ENCODE measurements at places on chromosomes 7 and 10. TPM values are rescaled to one million over a fixed set of nuclear protein-coding genes. Genes with fewer than 3 reads are reported as not detected.

- H3K27ac ChIP-seq, result no peak overlapping the region
- H3K27me3 ChIP-seq, result no peaks in the 10 kb centered on the region
- DNase-seq, result no peak
- H3K36me3 ChIP-seq, result no peaks in the 10 kb centered on the region
- H3K4me3 ChIP-seq, result no peak overlapping the region
Observed at GRCh38 chr10:44742248-44742647, 168.9 kb upstream of the TMEM72 start.

DNA sequence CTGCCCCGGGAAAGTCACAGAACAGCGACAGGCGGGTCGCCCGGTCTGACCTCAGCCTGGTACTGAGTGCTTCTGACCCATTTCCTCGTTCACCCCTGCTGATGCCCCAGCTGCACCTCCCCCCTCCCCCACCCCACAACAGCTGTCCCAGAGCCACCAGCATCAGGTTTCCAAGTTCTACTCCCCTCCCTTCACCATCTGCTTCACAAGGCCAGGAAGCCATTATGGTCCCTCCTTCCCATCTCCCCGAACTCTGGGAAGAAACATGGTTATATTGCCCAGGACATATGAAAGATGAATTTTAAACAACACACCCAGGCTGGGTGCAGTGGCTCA, 301.9 kb upstream of the GALNT17 start:
- no peaks in the 10 kb centered on the region for H3K27me3 ChIP-seq
- no peak overlapping the region for H3K4me3 ChIP-seq
- no peaks in the 10 kb centered on the region for H3K36me3 ChIP-seq
- no peak for DNase-seq

Gene SDK1
- total RNA-seq, result 0.04 TPM

- no peak for DNase-seq
- no peaks in the 10 kb centered on the region for H3K4me1 ChIP-seq
- no peak overlapping the region for H3K27ac ChIP-seq
- H3K36me3 ChIP-seq, result no peaks in the 10 kb centered on the region
Observed at GRCh38 chr10:94630017-94630688, 53.4 kb upstream of the CYP2C18 start.

Gene FBXO24
- total RNA-seq, result 0.47 TPM

GRCh38 chr10:21518641-21519396, 6.7 kb downstream of the SKIDA1 start:
- DNase-seq, result peak; percentile 21
- H3K27ac ChIP-seq, result no peak overlapping the region
- H3K36me3 ChIP-seq, result no peaks in the 10 kb centered on the region
- H3K4me3 ChIP-seq, result no peak overlapping the region
- H3K27me3 ChIP-seq, result peaks cover 61% of the 10 kb centered on the region

GRCh38 chr10:13219685-13220670, 14.2 kb downstream of the UCMA start:
- no peaks in the 10 kb centered on the region for H3K36me3 ChIP-seq
- no peaks in the 10 kb centered on the region for H3K27me3 ChIP-seq
- H3K4me1 ChIP-seq, result no peaks in the 10 kb centered on the region

GRCh38 chr10:80542652-80543318, 5.1 kb downstream of the SH2D4B start:
- H3K27me3 ChIP-seq, result no peaks in the 10 kb centered on the region
- no peak overlapping the region for H3K4me3 ChIP-seq
- H3K36me3 ChIP-seq, result no peaks in the 10 kb centered on the region
- H3K4me1 ChIP-seq, result no peaks in the 10 kb centered on the region
- H3K27ac ChIP-seq, result no peak overlapping the region

GRCh38 chr10:75937823-75938222, 506.4 kb downstream of the LRMDA start:
- H3K27me3 ChIP-seq, result no peaks in the 10 kb centered on the region
- H3K4me3 ChIP-seq, result no peak overlapping the region
- no peaks in the 10 kb centered on the region for H3K36me3 ChIP-seq
- DNase-seq, result no peak
- H3K4me1 ChIP-seq, result no peaks in the 10 kb centered on the region

GRCh38 chr7:142855114-142855743, 353 bp downstream of the EPHB6 start:
- no peak for DNase-seq
- peaks cover 21% of the 10 kb centered on the region for H3K4me1 ChIP-seq
- H3K27me3 ChIP-seq, result no peaks in the 10 kb centered on the region
- peak overlapping the region; percentile 27 for H3K4me3 ChIP-seq

GRCh38 chr7:90520484-90520883, 51.0 kb downstream of the PTTG1IP2 start:
- no peak for DNase-seq
- H3K4me3 ChIP-seq, result no peak overlapping the region
- no peaks in the 10 kb centered on the region for H3K4me1 ChIP-seq
- H3K27me3 ChIP-seq, result no peaks in the 10 kb centered on the region
- H3K27ac ChIP-seq, result no peak overlapping the region
- no peaks in the 10 kb centered on the region for H3K36me3 ChIP-seq

Gene LMOD2
- not detected for total RNA-seq

Gene C7orf57
- 0.66 TPM for total RNA-seq

DNA sequence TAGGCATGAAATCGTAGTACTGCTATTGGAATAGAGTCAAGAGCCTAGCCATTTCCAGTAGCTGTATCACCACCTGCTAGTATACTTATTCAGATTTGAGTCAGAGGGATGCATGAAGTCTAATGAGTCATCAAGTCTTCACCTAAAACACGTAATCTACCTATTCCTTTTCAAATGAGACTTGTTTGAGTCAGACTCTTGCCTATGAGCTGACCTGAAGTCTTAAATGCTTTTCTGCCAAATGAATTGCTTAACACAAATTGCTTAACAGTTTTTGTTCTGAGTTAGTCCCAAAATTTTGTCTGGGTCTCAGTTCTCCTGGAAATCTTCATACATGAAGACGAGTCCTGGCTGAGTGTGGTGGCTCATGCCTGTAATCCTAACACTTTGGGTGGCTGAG, 165.2 kb downstream of the GNAT3 start:
- H3K4me3 ChIP-seq, result no peak overlapping the region
- H3K27me3 ChIP-seq, result no peaks in the 10 kb centered on the region
- DNase-seq, result no peak
- no peaks in the 10 kb centered on the region for H3K4me1 ChIP-seq
- no peak overlapping the region for H3K27ac ChIP-seq

Gene PRKCQ
- total RNA-seq, result 46.7 TPM

DNA sequence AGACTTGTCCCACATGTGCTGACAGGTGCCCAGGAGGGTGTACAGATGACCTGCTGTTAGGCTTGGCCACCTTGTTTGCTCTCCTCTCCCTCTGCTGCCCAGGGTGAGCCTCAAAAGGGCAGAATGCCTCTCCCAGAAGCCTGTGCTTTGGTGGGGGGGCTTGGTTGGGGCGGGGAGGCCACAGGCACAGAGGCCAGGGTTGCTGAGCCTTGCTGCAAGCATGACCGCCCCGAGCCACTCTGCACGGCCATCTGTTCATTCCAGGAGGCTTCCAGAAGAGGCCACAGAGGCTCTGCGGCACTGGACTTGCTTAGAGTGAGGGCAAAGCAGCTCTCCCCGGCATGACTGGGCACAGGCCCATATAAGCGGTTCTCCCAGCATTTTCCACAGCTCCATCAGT, 190.8 kb downstream of the GLRX3 start:
- no peak overlapping the region for H3K4me3 ChIP-seq
- no peaks in the 10 kb centered on the region for H3K4me1 ChIP-seq
- no peak for DNase-seq
- no peak overlapping the region for H3K27ac ChIP-seq
- H3K36me3 ChIP-seq, result no peaks in the 10 kb centered on the region

GRCh38 chr7:157507987-157508386, 171.2 kb downstream of the DNAJB6 start:
- no peak overlapping the region for H3K27ac ChIP-seq
- DNase-seq, result no peak
- H3K4me1 ChIP-seq, result peaks cover 8% of the 10 kb centered on the region
- H3K27me3 ChIP-seq, result no peaks in the 10 kb centered on the region
- H3K4me3 ChIP-seq, result no peak overlapping the region

DNA sequence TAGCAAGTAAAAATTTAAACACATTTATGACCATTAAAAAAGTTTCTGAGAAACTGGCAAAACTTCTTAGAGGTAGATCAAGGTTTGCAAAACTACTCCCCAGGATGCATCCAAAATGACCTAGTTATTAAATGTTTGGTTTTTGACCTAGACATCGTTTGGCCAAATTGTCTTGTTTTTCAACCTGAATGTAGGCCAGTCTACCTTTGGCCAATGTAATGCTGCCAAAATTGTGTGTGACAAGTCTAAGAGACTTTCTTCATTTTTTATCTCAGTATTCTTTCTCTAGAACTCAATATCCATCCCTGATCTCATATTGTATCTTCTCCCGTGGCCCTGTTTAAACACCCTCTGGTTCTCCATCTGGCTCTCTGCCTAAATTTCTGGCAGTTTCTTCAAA, 202.0 kb downstream of the CXCL12 start:
- no peaks in the 10 kb centered on the region for H3K4me1 ChIP-seq
- no peak overlapping the region for H3K4me3 ChIP-seq
- H3K27ac ChIP-seq, result no peak overlapping the region
- H3K36me3 ChIP-seq, result no peaks in the 10 kb centered on the region
- no peaks in the 10 kb centered on the region for H3K27me3 ChIP-seq

DNA sequence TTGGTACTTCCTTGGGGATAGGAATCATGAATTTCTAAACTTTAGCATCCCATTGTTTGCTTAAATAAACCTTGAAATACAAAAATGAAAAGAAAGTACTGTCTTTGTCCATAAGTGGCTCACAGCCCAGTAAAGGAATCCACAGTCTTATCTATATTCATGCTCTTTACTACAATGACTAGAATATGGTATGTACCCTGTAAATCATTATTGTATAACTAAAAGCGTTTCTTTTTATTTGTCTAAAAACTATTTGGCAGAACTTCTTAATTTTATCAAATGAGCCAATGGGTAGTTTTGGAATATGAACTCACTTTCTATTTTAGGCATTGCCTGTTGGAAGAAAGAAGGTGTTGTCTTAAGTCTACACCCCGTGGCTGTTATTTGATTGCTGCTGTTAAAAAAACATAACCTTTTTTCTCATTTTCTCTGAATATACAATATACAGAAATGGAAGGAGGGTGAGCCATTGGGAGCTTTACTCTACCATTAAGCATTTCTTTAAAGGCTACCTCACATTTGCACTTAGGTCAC, 12.4 kb upstream of the STRIP2 start:
- H3K27ac ChIP-seq, result no peak overlapping the region
- no peaks in the 10 kb centered on the region for H3K4me1 ChIP-seq
- H3K36me3 ChIP-seq, result no peaks in the 10 kb centered on the region
- no peaks in the 10 kb centered on the region for H3K27me3 ChIP-seq

Gene UNCX
- total RNA-seq, result not detected

- peak overlapping the region; percentile 71 for H3K4me3 ChIP-seq
- no peaks in the 10 kb centered on the region for H3K36me3 ChIP-seq
- H3K27ac ChIP-seq, result peak overlapping the region; percentile 41
Observed at GRCh38 chr7:816751-817671, 15.3 kb upstream of the SUN1 start.

- H3K27me3 ChIP-seq, result no peaks in the 10 kb centered on the region
- H3K36me3 ChIP-seq, result no peaks in the 10 kb centered on the region
- H3K27ac ChIP-seq, result no peak overlapping the region
- H3K4me1 ChIP-seq, result no peaks in the 10 kb centered on the region
Observed at GRCh38 chr7:95590387-95591248, 5.7 kb downstream of the PDK4 start.

Gene GJD4
- total RNA-seq, result not detected

Gene TMEM229A
- total RNA-seq, result not detected

- DNase-seq, result no peak
- no peaks in the 10 kb centered on the region for H3K4me1 ChIP-seq
Observed at GRCh38 chr7:11895337-11895736, 63.3 kb upstream of the THSD7A start.

Gene CALML3
- not detected for total RNA-seq

GRCh38 chr7:44720301-44720700, 28.3 kb upstream of the ZMIZ2 start:
- no peak for DNase-seq
- H3K36me3 ChIP-seq, result no peaks in the 10 kb centered on the region
- no peaks in the 10 kb centered on the region for H3K4me1 ChIP-seq
- H3K27ac ChIP-seq, result no peak overlapping the region
- no peak overlapping the region for H3K4me3 ChIP-seq
- H3K27me3 ChIP-seq, result no peaks in the 10 kb centered on the region

DNA sequence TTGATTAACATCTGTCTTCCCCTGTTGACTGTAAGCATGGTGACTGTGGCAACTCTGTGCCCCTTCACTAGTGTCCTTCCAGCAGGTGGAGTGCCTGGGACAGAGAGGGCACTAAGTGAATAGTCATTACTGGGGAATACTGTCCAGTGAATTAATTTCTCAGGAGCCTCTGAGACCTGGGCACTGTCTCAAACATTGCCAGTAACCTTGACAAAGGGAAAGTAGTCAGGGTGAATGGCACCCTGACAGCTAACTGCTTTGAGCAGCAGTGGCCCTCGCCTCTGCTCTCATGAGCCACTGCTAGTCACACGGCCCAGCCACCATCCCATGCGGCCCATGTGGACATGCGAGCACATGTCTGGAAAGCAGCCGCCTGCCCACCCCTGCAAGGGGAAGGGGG, 13.1 kb upstream of the GRB10 start:
- no peak overlapping the region for H3K27ac ChIP-seq
- no peak for DNase-seq
- H3K4me3 ChIP-seq, result no peak overlapping the region

DNA sequence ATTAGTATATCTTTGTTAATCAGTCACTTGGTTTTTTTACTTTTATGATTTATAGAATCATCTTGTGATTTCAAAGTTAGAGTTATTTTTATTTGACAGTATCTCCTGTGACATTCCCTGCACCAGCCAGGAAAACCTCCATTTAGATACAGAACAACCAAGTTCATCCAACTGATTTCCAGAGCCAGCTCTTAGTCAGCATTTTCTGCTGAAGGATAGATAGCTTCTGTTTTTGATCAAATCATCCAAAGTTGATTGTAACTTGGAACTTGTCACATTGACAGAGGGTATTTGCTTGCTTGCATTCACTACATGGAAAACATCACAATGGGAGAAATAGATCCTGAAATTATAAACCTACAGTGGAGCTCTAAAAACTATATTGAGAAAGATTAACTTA, 122.6 kb downstream of the PON1 start:
- H3K4me3 ChIP-seq, result no peak overlapping the region
- no peak for DNase-seq
- peaks cover 4% of the 10 kb centered on the region for H3K27me3 ChIP-seq
- H3K4me1 ChIP-seq, result no peaks in the 10 kb centered on the region
- H3K27ac ChIP-seq, result no peak overlapping the region

Gene CRPPA
- 1.6 TPM for total RNA-seq

Gene DOCK4
- total RNA-seq, result 1.2 TPM

Gene VPS37D
- 0.18 TPM for total RNA-seq

Gene HKDC1
- total RNA-seq, result not detected

Data from CD8-positive, alpha-beta memory T cell (primary cell).